ENCODE measurements at places on chromosomes 6 and 20.
A peak's percentile ranks its signal among the peaks of the same experiment; 100 is the strongest.

DNA sequence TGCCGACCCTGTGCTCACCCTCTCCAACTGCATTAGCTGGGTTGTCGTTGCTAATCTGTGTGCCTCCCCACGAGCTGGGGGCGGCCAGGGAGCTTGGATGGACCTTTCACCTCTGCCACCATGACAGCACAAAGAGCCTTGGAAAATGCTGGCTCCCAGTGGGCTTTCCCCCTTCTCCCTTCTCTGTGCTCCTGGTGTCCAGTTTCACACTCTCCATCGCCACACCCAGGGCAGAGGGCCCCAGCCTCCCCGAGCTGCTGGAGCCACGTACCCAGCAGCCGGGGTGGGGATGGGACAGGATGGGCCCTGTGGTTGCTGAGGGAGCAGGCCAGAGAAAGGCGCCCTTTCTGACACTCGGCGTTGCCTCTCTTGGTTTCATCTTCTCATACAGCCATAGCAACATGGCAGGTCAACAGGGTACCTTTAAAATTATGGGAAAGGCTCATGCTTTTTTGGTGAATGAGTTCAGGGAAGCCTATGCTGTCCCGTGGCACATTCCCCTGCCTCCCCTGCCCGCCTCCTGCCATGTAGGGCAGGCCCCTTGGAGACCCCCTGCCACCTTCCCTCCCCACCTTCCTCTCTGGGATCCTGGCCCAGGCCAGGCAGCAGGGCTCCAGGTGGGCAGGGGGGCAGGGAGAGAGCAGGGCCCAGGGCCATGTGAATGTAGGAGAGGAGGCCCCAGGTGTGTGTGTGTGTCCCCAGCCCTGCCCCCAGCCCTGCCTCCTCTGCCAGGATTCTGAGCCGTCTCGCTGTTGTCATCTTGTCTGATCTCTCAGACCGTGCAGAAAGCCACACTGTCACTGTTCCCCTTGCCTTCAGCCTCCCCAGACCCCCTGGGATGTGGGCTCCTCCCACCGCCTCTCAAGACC, 85.2 kb upstream of the CCDC167 start:
- no peak for DNase-seq

DNA sequence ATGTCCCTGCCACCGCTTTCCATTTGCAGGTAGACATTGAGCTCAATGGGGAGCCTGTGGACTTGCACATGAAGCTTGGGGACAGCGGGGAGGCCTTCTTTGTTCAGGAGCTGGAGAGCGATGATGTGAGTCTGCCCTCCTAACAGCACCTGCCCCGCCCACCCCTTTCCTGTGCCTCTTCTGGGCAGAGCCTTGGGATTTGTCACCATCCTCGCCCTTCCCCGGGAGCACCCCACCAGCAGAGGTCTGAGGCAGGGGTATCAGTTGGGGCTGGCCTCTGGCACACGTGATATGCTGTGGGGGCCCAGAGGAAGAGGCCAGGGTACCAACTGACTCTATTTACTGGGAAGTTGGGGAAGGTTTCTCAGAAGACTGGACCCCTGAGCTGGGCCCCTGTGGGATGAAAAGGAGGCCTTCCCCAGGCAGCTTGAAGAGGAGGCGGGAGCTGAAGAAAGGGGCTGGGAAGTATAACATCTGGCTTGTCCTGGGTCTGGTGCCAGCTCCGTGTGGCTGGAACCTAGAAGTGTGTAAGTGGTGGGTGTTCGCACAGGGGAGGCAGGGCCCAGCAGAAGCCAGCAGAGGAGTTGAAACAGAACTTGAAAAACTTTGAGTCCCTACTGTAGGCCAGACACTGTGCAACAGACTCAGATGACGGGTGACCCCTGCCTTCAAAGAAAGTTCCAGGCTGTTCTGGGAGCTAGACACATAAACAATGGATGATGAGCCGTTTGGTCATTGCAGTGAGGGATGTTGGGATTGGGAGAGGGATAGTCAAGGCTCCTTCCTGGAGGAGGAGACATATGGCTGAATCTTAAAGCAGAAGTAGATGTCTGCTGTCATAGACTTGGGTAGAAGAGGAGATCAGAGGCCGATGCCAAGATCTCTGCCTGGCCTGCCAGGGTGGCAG, 7.2 kb downstream of the LPIN3 start:
- DNase-seq = no peak

DNA sequence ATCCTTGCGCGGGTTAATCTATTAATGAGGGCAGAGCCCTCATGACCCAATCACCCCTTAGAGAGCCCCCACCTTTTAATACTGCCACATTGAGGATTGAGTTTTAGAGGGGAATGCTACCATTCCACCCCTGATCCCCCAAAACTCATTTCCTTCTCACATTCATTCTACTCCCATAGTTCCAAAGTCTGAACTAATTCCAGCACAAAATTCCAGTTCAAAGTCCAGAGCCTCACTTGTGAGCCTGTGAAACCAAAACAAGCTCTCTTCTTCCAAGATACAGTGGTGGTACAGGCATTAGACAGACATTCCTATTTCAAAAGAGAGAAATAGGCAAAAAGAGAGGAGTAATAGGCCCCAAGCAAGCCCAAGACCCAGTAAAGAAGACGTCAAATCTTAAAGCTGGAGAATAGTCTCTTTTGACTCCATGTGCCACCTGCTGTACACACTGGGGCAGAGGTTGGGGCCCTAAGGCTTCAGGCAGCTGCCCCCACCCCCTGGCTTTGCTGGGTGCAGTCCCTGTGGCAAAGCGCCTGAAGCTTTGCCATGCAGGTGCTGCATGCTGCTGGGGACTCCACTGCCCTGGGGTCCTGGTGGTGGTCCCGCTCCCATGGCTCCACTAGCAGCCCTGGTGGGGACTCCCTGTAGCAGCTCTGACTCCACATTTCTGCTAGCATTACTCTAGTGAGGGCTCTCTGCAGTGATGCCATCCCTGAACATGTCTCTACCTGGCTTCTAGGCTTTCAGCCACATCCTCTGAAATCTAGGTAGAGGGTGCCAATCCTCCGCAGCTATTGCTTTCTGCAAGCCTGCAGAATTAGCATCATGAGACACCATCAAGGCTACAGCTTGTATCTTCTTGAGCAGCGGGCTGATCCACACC, 41.3 kb downstream of the RSPH3 start:
- DNase-seq = no peak

DNA sequence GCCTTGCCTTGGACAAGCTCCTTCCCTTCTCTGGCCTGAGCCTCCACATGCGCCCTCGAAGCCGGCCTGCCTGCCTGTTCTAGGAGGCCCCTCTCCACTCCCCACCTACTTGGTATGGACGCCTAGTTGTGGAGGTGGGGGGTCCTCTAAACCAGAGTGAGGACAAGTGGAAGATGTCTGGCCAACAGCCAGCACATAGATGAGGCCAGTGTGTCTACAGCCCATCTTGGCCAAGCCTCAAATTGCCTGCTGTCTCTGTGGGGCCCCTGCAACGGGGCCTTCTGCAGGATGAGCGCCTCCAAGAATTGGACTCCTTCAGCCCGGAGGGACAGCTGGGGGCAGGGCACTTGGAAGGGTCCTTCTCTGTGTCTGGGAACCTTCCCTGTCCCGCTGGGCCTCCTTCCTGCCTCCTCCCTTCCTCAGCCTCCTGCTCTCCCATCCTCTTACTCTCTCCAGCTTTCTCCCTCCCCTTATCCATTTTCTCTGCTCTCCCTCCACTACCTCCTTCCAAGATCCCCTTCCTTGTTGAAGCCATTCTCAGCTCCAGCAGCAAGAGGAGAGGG, 1.6 kb downstream of the MDFI start:
- no peak for DNase-seq

- no peak for DNase-seq
Observed at GRCh38 chr6:39343396-39343870, 20.9 kb upstream of the KCNK16 start.

DNA sequence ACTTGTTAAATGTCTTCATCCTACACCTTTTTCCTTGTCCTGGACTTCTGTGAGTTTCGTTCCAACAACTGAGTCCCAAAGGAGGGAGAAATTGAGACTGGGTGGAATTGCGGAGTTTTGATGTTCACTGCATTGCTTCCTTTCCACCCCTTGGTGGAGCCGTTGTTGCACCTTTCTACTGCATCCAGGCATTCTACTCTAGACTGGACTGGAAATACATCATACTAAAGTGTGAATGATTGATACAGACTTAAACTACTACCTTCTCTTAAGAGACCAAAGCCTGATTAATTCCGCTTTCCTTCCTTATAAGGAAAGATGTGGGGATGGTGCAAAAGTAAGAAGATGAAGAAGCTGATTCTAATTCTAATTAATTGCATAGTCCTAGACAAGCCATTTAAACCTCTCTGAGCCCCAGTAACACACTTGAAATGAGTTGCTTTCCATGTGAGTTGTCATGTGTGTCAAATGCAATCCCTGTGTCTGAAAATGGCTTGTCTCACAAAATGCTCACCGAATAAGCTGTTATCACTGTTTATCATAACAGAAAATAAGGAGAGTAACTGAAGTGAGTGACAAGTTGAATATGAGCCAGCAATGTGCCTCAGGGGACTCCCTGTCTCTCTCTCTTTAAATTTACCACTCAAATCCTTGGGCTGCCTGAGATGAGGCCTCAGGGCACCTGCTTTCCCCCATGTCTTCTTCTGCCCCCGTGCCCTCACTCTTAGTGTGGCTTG, 338.3 kb upstream of the CHD6 start:
- DNase-seq = no peak

DNA sequence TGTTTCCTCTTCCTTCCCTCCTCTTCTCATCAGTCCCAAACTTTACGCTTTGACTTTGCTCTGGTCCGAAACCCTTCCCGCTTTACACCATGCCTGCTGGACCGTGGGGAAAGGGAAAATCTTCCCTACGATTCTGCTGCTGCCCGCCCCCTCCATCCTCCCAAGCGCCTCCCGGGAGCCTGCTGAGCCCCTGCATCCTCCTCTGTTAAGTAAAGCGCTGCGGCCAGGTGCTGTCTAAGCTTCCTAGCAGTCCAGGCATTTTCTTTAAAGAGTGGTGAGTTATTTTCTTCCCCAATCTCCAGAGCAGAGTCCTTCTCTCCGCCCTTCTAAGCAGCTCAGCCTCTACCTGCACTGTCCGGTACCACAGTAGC, 376.3 kb downstream of the RNGTT start:
- no peak for DNase-seq

DNA sequence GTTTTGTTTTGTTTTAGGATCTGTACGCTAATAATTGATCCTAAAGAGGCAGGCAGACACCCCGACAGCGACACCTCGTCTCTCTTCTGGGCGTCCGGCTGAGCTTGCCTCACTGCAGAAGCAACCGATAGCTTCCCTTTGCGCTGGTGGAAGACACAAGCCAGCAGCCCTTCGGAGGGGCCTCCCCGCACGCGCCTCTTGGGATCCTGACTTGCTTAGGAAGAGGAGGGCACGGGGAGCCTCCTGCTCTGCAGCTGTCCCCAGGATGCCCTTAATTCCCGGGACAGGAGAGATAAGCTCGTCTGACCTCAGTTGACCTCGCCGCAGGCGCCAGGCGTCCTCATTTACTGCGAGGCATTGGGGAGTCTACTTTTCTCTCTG, 94.0 kb downstream of the CD83 start:
- peak; percentile 24 for DNase-seq

- DNase-seq = peak; percentile 26
Observed at GRCh38 chr6:34986845-34987246, 97.8 kb downstream of the ANKS1A start.

DNA sequence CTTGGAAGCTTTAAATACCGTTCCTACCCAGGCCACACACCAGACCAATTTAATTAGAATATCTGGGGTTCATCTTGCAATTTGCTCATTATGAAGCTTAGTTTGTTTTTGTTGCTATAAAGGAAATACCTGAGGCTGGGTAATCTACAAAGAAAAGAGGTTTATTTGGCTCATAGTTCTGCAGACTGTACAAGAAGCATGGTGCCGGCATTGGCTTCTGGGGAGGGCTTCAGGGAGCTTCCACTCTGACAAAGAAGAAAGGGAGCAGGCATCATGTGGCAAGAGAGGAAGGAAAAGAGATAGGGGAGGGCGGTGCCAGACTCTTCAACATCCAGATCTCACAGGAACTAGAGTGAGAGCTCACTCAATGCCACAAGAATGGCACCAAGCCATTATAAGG, 73.6 kb downstream of the RNF182 start:
- DNase-seq = no peak

DNA sequence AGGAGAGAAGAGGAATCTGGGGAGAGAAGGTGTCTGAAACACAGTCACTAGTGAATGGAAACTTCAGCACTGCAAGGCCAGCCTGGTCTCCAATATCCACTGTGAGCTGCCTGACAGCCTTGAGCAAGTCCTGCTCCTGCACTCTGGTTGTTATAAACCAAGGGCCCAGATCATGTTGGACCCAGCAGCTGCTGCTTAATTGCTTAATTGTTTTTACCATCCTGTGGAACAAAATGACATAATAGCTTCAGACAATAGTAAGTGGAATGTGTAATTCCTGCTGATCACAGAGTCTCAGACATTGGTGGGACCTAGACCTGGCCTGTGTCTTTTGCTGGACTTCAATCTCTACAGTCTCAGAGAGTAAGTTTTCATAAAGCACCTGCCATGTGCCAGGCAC, 833.7 kb downstream of the TFAP2A start:
- no peak for DNase-seq

GRCh38 chr20:38600057-38600456, 1.6 kb upstream of the ARHGAP40 start:
- no peak for DNase-seq

GRCh38 chr20:58389968-58390658, 1.1 kb downstream of the VAPB start:
- no peak for DNase-seq

DNA sequence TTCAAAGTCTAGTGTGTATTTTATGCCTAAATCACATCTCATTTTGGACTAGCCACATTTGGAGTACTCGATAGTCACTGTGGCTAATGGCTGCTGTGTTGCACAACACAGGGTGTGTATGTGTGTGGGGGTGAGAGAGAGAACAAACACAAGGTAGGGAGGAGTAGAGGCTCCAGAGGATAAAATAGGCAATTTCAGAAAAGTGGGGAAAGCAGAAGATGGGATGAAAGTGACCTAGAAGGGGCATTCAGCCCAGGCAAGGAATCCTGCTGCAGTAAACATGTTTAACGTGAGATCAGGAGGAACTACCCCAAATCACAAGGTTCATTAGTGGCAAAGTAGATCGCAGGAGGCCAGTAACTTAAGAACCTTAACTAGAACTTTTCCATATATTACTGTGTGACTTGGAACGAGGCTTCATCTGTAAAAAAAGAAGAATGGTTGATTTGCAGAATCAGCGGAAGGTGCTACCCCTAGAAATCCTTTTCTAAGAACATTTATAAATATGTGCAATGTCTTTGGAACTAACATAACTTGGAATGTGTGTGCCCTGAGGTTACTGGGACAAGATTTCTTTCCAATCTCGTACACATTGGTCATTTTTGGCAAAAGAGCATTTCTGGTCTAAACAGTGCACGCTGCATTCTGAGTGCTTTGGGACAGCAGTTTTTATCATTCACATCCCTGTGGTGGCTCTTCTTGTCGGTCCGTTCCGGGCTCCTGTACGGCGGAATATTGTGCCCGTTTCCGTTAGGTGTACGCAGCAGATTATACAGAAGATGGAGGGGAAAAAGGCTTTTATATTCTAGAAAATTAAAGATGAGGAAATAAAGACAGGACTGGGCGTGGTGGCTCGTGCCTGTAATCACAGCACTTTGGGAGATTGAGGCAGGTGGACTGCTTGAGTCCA, 2.6 kb downstream of the DUSP22 start:
- no peak for DNase-seq

DNA sequence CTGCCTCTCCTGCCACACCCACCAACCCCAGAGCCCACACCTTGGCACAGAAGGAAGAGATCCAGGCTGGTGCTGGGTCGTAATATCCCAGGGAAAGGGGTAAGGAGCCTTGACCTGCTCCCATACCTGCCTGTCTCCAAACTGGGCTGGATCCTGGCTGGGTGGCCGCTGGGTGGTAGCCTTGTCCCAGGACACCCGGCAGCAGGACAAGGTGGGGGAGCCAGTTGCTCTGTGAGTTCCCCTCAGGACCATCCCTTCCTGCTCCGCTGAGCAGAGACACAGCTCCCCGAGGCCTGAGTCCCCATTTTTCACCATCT, 58.8 kb downstream of the UBE2V1 start:
- DNase-seq = no peak

GRCh38 chr6:20008131-20008530, 171.0 kb downstream of the ID4 start:
- DNase-seq = no peak

Measured in stimulated activated CD4-positive, alpha-beta T cell treated with anti-CD3 and anti-CD28 coated beads, Interleukin-15, amount 100 ng/mL, for 1 hour (primary cell).